ENCODE measurements at places on chromosomes 11 and 22. TPM values are rescaled to one million over a fixed set of nuclear protein-coding genes. Genes with fewer than 3 reads are reported as not detected.

DNA sequence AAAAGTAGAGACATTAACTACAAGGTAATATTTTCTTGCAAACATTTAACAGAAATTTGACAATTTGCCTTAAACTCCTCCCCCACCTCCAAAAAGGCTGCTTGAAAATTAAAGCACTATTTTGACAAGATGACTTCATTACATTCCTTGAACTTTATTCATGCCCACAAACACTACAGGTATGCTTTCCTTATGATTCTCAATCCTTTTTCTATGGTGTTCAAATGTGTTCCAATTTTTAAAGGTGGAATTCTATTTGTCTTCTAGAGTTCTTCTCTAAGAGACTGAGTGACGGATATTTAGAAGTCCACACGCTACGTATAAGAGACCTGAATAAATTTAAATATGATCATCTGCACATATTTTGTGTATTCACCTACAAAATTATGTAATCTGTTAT is 69.4 kb downstream of the MRTFA start:
- no peaks in the 10 kb centered on the region for H3K4me1 ChIP-seq
- no peak for DNase-seq
- H3K36me3 ChIP-seq: no peaks in the 10 kb centered on the region
- no peak overlapping the region for H3K27ac ChIP-seq

- DNase-seq: no peak
- no peak overlapping the region for H3K4me3 ChIP-seq
- no peaks in the 10 kb centered on the region for H3K4me1 ChIP-seq
- H3K36me3 ChIP-seq: no peaks in the 10 kb centered on the region
- no peaks in the 10 kb centered on the region for H3K27me3 ChIP-seq
Observed at GRCh38 chr11:113249786-113250185, 64.6 kb upstream of the TTC12 start.

GRCh38 chr22:39170825-39171622 is 18.5 kb upstream of the CBX7 start:
- no peak overlapping the region for H3K4me3 ChIP-seq
- H3K4me1 ChIP-seq: peaks cover 39% of the 10 kb centered on the region
- no peaks in the 10 kb centered on the region for H3K36me3 ChIP-seq
- H3K27ac ChIP-seq: no peak overlapping the region
- DNase-seq: peak; percentile 88

GRCh38 chr22:46483353-46483752 is 54.1 kb downstream of the CELSR1 start:
- no peak for DNase-seq
- H3K27me3 ChIP-seq: peaks cover 3% of the 10 kb centered on the region

GRCh38 chr11:107408762-107409211 is 48.8 kb downstream of the CWF19L2 start:
- H3K27me3 ChIP-seq: no peaks in the 10 kb centered on the region
- DNase-seq: no peak
- no peak overlapping the region for H3K27ac ChIP-seq
- no peaks in the 10 kb centered on the region for H3K4me1 ChIP-seq
- peaks cover 18% of the 10 kb centered on the region for H3K36me3 ChIP-seq

DNA sequence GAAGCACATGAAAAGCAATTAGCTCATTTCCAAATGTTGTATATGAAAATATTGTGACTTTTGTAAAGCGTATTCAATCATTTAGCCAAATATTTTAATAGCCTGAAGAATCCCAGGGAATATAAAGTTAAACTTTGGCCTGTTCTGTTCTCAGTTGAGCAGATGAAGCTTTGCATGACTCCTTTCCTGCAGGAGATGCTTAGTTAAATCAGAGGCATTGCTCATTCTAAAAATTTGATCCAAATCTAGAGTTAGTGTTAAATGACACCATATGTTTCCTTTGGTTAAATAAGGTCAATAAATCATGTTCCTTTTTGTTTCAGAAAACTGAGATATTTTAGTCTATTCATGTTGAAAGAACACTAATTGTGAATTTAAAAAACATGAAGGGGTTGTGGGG is 51.2 kb upstream of the BIRC3 start:
- peaks cover 33% of the 10 kb centered on the region for H3K4me1 ChIP-seq
- no peaks in the 10 kb centered on the region for H3K36me3 ChIP-seq
- no peak for DNase-seq
- no peak overlapping the region for H3K27ac ChIP-seq
- H3K4me3 ChIP-seq: no peak overlapping the region
- H3K27me3 ChIP-seq: no peaks in the 10 kb centered on the region

GRCh38 chr11:66663741-66664296 is 13.9 kb downstream of the RBM4B start:
- no peak overlapping the region for H3K27ac ChIP-seq
- H3K4me1 ChIP-seq: peaks cover 4% of the 10 kb centered on the region
- no peak overlapping the region for H3K4me3 ChIP-seq

DNA sequence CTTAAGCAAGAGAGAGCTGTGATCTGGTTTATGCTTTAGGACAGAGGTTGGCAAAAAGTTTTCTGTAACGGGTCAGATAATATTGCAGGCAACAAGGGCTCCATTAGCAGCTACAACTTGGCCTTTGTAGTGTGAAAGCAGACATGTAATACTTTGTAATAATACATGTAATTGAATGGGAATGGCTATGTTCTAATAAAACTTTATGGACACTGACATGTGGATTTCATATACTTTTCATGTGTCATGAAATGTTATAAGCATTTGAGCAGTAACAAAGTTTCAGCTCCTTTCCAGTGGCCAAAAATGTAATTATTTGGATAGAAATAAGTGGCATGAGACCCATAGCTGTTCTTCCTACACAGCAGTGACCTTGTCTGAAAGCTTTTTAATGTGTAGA is 3.1 kb downstream of the DYNC2H1 start:
- no peaks in the 10 kb centered on the region for H3K27me3 ChIP-seq
- H3K4me3 ChIP-seq: no peak overlapping the region
- no peak overlapping the region for H3K27ac ChIP-seq
- H3K4me1 ChIP-seq: peaks cover 22% of the 10 kb centered on the region
- no peak for DNase-seq

DNA sequence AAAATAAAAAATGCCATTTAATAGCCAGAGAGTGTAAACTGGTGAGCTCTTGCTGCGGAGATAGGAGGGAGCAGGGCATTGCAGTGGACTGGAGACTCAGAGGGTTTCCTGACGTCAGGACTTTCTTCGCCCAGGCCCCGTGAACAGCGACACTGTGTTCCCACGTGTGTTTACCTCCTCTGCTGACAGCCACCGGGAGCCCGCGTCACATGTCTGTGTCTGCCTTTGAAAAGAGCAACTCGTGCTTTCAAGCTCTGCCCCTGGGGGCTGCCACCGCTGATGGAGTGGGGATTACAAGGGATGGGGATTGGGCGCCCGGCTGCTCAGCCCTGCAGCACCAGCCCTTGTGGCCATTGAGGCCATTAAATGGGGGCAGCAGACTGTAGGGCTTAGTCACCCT is 3.3 kb downstream of the TANGO2 start:
- no peak overlapping the region for H3K4me3 ChIP-seq
- H3K36me3 ChIP-seq: peaks cover 6% of the 10 kb centered on the region
- H3K4me1 ChIP-seq: peaks cover 38% of the 10 kb centered on the region
- no peak for DNase-seq
- H3K27ac ChIP-seq: no peak overlapping the region

The BLID gene
- not detected for total RNA-seq

The MS4A15 gene
- not detected for total RNA-seq
